Keratinocyte (primary cell): ENCODE measurements at places on chromosomes 7 and 10.

GRCh38 chr7:25356534-25357151 lies 128.4 kb upstream of the NPVF start:
- DNase-seq: no peak

- no peak for DNase-seq
Observed at GRCh38 chr7:98556288-98556687, 60.8 kb upstream of the NPTX2 start.

- DNase-seq: peak; percentile 59
Observed at GRCh38 chr7:151550656-151551286, 31.1 kb upstream of the RHEB start.

DNA sequence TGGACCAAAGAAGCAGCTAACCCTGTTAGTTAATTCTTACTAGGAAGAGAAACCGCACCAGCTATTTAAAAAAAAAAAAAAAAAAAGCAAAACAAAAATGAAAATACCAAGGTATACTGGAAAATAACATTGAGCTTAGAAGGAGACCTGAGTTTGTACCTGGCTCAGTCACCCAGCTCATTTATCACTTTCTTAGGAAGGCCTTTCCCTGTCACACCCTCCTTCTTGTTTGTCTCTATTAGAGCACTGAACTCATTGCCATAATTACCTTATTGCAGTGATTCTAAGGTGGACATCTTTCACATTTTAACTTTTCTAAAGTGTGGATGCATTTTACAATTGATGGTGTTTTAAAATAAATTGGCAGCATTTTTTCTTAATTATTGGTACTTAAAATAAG lies 24.1 kb downstream of the UBE2D1 start:
- DNase-seq: no peak

DNA sequence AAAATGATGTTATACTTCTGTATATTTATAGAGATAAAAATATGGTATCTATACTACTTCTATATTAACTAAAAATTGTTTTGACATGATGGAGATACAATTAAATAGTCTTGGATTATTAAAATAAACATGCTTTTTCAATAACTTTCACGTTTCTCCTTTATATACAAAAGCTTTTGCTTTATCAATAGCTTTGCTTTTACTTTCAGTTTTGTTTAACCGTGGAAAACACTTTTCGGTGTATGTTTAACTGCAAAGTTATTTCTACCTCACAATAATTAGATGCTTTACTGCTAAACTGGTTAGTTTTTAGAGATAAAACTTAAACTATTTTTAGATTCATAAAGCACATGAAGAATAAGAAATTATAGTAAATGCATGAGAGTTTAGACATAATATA lies 432.1 kb upstream of the PCDH15 start:
- DNase-seq: no peak

- DNase-seq: no peak
Observed at GRCh38 chr10:10892290-10892875, 125.3 kb upstream of the CELF2 start.

DNA sequence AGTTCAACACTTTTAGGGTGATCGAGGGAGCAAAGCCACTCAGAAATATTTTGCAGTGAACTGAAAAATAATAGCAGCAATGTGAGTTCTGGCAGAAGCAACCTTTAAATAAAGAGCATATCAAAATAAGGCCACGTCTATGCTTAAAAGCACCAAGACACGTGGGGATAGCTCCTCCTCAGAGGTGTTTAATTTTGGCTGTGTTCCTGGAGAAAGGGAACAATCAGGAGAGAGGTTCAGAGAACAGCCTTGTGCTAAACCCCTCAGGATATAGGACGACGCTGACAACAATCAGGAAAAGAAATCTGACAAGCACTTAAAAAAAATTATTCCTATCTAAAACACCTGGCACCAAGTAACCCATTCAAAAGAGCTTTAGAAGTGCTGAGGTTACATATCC lies 471.9 kb upstream of the CELF2 start:
- DNase-seq: no peak

DNA sequence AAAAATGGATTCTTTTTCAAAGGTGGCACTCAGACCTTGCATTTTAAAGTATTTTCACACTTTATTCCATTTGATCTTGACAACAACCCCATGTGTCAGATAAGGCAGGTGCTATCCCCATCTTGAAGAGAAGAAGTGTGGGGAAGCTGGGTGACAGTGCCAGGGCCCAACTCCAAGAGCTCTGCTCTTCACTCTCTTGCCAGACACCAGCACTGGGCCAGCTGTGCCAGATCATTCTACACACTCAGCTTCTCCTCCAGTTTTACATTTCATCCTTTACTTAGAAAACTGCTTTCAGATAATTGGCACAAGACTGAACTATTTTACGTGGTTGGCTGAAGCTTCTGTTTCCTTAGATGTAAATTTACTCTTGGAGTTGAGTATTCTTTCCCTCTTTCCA lies 64.4 kb downstream of the ENO4 start:
- no peak for DNase-seq

GRCh38 chr7:111190804-111191203 lies 99.9 kb downstream of the LRRN3 start:
- DNase-seq: no peak

GRCh38 chr10:38038107-38038931 lies 27.8 kb downstream of the ZNF33A start:
- DNase-seq: no peak

DNA sequence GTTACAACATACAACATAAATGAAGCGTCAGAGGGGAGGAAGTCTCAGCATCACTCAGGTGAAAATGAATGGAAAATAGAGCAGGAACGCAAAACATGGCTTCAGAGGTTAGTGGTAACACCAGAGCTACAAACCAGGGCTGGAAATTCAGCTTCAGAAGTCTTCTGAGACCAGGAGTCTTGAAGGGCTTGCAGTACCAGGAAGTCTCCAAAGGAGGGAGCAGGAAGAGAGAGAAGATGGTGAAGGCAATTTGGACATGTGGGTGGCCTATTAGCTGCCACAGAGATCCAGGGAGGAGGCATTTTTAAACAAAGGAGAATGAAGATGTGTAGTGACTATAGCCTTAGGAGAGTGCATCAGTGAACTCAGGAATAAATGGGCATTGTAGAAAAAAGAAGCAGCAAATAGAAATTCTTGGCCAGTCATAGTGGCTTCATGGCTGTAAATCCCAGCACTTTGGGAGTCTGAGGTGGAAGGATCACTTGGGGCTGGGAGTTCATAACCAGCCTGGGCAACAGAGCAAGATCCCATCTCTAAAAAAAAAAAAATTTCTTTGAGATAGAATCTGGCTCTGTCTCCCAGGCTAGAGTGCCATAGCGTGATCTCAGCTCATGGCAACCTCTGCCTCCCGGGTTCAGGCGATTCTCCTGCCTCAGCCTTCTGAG lies 9.3 kb upstream of the TET1 start:
- DNase-seq: peak; percentile 15

DNA sequence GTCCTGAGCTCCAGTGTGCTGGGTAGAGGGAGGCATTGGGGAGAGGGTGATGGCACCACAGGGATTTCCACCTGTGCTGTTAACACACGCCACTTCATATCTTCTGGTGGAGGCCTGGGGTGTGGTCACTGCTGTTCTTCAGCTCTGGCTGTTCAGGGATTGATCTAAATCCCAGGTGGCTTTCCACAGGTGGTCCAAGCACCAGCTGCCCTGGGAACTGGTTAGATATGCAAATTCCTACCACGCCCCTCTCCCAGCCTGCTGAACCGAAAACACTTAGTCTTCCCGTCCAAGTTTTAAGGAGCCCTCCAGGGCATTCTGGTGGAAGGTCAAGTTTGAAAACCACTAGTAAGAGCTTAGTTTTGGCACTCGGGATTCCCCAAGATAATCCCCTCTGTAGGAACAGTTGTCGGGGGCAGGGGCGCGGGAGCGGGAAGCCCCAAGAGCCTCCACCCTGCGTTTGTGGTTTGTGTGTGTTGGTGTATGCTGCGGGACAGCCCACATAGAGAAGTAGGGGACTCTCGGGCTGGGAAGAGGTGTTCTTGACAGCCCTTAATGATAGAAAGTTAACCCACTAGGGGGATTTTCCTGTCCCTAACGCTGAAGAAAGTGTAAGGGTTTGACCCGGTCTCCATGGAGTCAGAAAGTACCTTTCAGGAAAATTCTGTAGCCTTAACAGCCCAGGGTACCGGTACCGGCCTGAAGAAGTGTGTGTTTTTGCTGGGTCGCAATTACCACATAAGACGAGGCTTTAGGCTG lies 5.1 kb downstream of the DEPP1 start:
- no peak for DNase-seq

DNA sequence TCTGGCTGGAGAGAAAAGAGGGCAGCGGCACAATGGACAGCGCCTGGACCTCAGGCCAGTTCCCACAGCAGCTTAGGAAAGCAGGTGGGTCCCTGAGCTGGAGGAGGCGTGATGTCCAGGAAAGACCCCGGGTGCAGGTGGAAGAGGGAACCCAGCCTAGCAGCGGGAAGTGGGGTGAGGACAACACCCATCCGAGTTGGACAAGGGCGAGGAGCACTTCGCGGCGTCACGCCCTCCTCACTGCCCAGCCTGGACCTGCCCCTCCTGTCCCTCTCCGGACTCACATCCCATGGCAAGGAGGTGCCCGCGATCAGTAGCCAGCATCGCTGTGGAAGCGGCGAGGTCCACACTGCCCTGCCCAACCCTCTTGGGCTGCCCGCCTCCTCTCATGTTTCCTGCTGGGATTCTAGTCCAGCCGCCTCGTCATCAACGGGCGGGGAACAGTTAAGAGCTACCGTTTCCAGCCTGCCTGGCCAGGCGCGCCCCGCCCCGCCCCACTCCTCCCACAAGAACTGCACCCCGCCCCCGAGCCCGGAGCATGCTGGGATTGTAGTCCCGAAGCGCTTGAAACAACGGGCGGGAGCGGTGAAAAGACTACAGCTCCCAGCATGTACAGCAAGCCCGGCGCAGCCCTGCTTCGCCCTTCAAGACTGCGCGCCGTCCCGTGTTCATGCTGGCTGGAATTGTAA lies 930.6 kb upstream of the ZNF722 start:
- no peak for DNase-seq

- DNase-seq: no peak
Observed at GRCh38 chr7:92527300-92528187, 776 bp downstream of the PEX1 start.

DNA sequence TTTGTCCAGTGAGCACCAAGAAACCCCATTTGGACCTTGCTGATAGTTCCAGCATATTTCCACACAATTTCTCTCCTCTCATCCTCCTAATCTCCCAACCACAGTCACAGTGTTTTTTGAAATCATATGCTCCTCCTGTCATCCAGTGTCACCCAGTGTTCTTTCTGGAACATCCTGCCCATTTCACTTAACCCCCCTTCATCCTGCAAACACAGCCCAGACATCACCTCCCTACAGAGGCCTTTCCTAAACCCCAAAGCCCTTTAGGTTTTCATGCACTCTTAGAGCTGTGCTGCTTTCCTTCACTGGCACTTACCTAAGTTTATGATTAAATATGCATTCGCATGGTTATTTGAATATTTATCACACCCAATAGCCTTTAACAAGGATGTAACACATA lies 1158.0 kb upstream of the C7orf33 start:
- DNase-seq: no peak

GRCh38 chr7:64867863-64868440 lies 35.1 kb upstream of the ZNF273 start:
- no peak for DNase-seq

GRCh38 chr10:71144824-71145223 lies 67.5 kb upstream of the UNC5B start:
- DNase-seq: no peak

DNA sequence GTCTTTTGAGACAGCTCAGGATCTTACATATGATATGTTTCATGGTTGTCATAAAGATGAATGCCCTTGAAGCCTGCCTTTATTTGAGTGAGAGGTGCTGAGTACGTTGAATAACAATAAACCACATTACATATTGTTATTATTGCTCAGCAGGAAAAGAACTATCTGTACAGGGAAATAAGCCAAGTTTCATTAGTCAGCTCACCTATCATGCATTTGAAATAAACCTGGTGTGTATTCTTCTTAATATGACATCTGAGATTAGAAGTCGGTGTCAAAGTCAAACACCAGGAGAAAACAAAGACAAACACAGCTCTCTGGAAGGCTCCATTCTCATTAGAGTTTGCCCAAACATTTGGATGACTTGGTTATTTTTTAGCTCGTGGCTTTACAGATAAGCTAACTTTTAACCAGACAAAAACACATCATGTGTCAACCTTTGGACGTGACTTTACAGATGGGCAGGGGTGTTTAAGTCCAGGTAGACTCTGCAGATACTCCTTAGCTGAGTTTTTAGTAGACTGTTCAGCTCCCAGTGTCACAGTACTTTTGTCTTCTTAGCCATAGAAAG lies 71.2 kb upstream of the AOAH start:
- peak; percentile 55 for DNase-seq

DNA sequence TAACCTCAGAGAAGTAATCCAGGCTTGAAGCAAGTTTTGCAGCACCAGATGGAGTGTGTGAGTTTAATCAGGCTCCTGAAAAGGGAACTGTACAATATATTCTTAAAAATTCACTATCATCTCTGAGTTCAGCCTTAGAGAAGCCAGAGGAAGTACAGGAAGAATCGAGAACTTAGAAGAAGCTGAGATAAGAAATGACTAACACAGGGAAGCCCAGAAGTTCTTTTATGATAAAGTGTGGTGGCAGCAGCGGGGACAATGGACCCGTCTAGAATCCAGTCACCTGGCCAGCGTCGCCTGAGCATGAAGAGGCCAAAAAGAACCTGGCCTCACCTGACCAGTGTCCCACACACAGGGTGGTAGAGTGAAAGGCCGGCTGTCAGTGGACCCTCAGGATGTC lies 161.0 kb downstream of the USP6NL start:
- DNase-seq: no peak

GRCh38 chr7:92837000-92837749 lies 802 bp upstream of the CDK6 start:
- no peak for DNase-seq

- no peak for DNase-seq
Observed at GRCh38 chr7:37633048-37633447, 50.5 kb upstream of the GPR141 start.

DNA sequence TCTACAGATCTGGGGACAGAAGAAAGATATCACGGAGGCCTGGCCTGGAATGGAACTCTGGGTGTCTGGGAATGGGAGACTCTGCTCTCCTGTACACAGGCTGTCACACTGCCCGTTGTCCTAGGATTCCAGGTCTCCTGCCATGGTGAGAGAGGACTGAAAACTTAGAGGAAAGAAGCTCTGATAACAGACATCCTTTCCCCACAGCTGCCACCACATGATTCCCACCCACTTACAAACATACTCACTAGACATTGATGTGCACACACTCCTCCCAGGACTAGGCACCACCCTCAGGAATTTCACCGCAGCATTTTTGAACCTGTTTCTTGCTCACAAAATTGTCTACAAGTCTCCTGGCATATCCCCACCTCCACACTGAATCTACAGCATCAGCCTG lies 5.7 kb downstream of the ZNF92 start:
- DNase-seq: no peak

GRCh38 chr7:131325179-131325840 lies 2.4 kb upstream of the MKLN1 start:
- no peak for DNase-seq

GRCh38 chr7:75878312-75878768 lies 494 bp upstream of the RHBDD2 start:
- DNase-seq: no peak

GRCh38 chr10:118585794-118586193 lies 9.7 kb downstream of the PRLHR start:
- DNase-seq: no peak

GRCh38 chr7:35232994-35233393 lies 20.9 kb downstream of the TBX20 start:
- no peak for DNase-seq

GRCh38 chr10:109944613-109945012 lies 21.3 kb upstream of the XPNPEP1 start:
- DNase-seq: no peak

GRCh38 chr7:127976738-127977120 lies 54.5 kb downstream of the LRRC4 start:
- no peak for DNase-seq

GRCh38 chr7:127705461-127705959 lies 53.5 kb downstream of the SND1 start:
- DNase-seq: peak; percentile 4
